ENCODE measurements at places on chromosomes 4 and X. TPM values are rescaled to one million over a fixed set of nuclear protein-coding genes. Genes with fewer than 3 reads are reported as not detected.
A peak's percentile ranks its signal among the peaks of the same experiment; 100 is the strongest.

- H3K27ac ChIP-seq, result no peak overlapping the region
- H3K27me3 ChIP-seq, result no peaks in the 10 kb centered on the region
- H3K36me3 ChIP-seq, result no peaks in the 10 kb centered on the region
Measured at GRCh38 chrX:39969099-39969818, 128.5 kb downstream of the BCOR start.

GRCh38 chr4:108445716-108446115 lies 174.7 kb upstream of the RPL34 start:
- no peak overlapping the region for H3K4me3 ChIP-seq
- H3K27ac ChIP-seq, result no peak overlapping the region
- H3K36me3 ChIP-seq, result no peaks in the 10 kb centered on the region

DNA sequence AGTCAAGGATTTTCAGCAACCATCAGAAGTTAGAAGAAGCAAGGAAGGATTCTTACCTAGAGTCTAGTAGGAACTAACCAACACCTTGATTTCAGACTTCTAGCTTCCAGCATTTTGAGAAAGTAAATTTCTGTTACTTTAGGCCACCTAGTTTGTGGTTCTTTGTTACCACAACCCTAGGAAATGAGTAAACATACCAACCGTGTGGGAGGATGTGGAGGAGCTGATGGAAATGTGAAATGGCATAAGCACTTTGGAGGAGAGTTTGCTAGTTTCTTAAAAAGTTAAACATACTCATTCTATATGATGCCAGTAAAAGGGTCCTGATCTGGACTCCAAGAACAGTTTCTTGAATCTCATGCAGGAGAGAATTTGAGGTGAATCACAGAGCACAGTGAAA lies 679.4 kb downstream of the PDHA2 start:
- no peaks in the 10 kb centered on the region for H3K4me1 ChIP-seq
- H3K27ac ChIP-seq, result no peak overlapping the region
- no peak overlapping the region for H3K4me3 ChIP-seq
- H3K27me3 ChIP-seq, result no peaks in the 10 kb centered on the region
- no peak for DNase-seq

GRCh38 chr4:182922501-182923284 lies 5.5 kb upstream of the DCTD start:
- no peaks in the 10 kb centered on the region for H3K4me1 ChIP-seq
- no peak for DNase-seq
- H3K27ac ChIP-seq, result no peak overlapping the region
- no peaks in the 10 kb centered on the region for H3K36me3 ChIP-seq

GRCh38 chrX:122934131-122934530 lies 249.9 kb upstream of the GRIA3 start:
- DNase-seq, result no peak
- H3K36me3 ChIP-seq, result no peaks in the 10 kb centered on the region
- no peak overlapping the region for H3K4me3 ChIP-seq
- H3K27ac ChIP-seq, result no peak overlapping the region

GRCh38 chrX:920234-920799 lies 289.7 kb downstream of the SHOX start:
- no peaks in the 10 kb centered on the region for H3K27me3 ChIP-seq
- no peak overlapping the region for H3K27ac ChIP-seq
- DNase-seq, result no peak
- no peaks in the 10 kb centered on the region for H3K4me1 ChIP-seq
- H3K4me3 ChIP-seq, result no peak overlapping the region

- H3K4me3 ChIP-seq, result no peak overlapping the region
- H3K36me3 ChIP-seq, result peaks cover 3% of the 10 kb centered on the region
- H3K27ac ChIP-seq, result no peak overlapping the region
- no peaks in the 10 kb centered on the region for H3K4me1 ChIP-seq
- no peak for DNase-seq
- no peaks in the 10 kb centered on the region for H3K27me3 ChIP-seq
Measured at GRCh38 chr4:39237179-39237578, 54.9 kb downstream of the WDR19 start.

DNA sequence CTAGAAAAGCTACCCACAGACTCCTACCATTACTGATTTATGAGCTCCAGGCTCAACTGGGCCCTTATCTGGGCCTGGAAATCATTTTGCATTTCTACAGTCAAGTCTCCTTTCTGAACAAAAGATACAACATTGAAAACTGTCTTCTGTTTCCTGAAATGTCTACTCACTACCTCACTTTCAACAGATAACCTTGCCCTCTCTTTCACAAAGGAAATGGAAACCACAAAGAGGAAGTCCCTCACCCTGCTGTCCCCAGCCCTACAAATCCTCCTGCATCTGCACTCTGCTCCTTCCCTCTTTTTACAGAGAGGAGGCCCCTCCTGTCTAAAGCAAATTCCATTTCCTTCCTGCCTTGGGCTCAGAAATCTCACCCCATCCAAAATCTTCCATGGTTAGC lies 24.8 kb upstream of the CYBB start:
- no peak overlapping the region for H3K4me3 ChIP-seq
- H3K27me3 ChIP-seq, result no peaks in the 10 kb centered on the region
- no peaks in the 10 kb centered on the region for H3K4me1 ChIP-seq
- H3K27ac ChIP-seq, result no peak overlapping the region
- no peak for DNase-seq

- no peak for DNase-seq
- H3K4me1 ChIP-seq, result no peaks in the 10 kb centered on the region
- no peak overlapping the region for H3K4me3 ChIP-seq
- H3K36me3 ChIP-seq, result no peaks in the 10 kb centered on the region
- no peaks in the 10 kb centered on the region for H3K27me3 ChIP-seq
Measured at GRCh38 chr4:145489556-145489955, 7.9 kb downstream of the SMAD1 start.

DNA sequence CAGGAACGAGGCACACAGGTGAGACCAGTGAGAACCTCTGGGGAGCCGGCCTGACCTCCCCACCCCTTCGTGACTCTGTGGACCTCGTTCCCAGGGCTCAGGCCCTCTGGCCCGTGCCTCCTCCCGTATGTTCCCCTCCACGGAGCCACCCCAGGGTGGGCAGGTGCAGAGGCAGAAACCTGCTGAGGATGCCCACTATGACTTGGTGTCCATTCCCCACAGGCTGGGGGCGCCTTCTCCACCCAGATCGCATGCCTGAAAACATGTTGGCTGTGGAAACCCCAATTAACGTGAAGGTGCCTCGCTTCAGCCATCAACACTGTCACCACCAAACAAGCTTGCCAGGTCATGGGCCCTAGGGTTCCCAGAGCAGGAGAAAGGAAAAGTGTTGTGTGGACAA lies 27.0 kb downstream of the BLOC1S4 start:
- no peaks in the 10 kb centered on the region for H3K4me1 ChIP-seq
- no peak overlapping the region for H3K4me3 ChIP-seq
- no peak for DNase-seq
- H3K36me3 ChIP-seq, result no peaks in the 10 kb centered on the region

GRCh38 chrX:109886122-109886761 lies 116.7 kb upstream of the TMEM164 start:
- H3K27ac ChIP-seq, result no peak overlapping the region
- no peaks in the 10 kb centered on the region for H3K36me3 ChIP-seq
- H3K4me1 ChIP-seq, result no peaks in the 10 kb centered on the region
- no peak overlapping the region for H3K4me3 ChIP-seq
- peak; percentile 44 for DNase-seq

DNA sequence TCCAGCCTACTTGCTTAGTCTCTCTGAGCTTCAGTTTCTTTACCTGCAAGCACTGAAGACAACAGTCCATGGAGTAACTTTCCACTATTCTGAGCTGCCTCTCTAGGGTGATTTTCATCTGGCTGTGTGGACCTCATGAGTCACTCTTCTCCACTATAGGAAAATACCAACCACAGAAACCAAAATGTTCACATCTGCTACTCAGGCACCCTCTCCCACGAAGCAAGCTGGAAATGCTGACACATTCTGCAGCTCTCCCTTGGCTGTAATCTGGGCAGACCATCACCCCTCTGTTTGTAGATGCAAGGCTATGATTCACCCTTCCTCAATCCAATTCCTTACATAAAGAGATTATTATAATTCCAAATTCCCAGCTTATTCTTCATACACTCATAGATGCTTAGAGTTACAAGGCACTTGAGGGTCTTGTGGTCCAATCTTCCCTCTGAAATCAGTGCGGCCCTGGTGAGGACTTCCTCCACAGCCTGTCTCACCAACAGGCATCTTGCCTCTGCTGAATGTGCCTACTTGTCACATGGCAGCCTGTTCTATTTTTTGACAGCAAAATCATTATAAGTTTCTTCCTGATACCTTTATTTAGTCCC lies 97.0 kb upstream of the LNX1 start:
- no peaks in the 10 kb centered on the region for H3K36me3 ChIP-seq
- H3K4me1 ChIP-seq, result no peaks in the 10 kb centered on the region

DNA sequence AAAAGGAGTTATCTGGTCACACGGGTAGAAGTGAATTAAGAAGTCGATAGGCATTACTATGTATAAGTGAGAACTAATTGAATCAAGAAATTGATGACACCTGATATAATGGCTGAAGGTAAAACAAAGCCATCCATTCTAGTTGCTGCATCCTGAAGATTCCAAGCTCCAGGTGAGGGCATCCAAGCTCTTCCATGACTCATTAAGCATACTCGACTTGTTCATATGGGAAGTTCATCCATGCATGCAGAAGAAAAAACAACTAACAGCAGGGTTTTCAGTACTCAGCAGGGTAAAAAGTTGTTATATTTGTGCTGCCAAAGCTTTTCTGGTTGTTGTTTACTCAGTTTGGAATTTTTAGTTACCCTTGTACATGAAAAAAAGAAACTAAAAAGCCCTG lies 508.0 kb upstream of the CXorf51A start:
- no peak overlapping the region for H3K4me3 ChIP-seq
- DNase-seq, result no peak
- H3K36me3 ChIP-seq, result no peaks in the 10 kb centered on the region

DNA sequence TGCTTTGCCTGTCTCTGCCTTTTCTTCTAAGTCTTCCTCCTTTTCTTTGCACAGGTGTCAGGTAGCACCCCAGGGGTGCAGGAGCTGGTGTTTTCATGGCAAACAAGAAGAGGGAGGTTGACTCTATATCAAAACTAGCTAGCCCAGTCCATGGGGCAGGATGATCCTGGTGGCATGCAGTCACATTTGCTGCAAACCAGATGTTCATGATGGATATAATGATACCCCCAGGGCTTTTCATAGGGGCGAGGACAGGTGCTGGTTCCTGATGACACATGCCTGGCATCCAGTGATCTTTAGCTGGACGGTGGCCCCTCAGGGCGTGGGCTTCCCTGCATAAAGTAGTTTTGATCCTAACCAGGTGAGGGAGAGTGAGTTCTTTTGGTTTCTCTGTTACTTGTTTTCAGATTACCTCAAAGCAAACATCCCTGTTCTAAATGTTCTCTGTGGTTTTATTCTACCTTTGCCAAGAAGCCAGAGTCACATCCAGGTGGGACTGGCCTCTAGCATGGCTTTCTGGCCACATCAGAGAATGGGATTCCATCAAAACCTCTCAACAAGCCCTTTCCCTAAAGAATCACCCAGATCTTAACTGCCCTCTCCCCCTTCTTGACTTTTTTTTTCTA lies 11.2 kb upstream of the UBA6 start:
- H3K36me3 ChIP-seq, result no peaks in the 10 kb centered on the region
- H3K4me3 ChIP-seq, result no peak overlapping the region
- DNase-seq, result no peak
- peaks cover 12% of the 10 kb centered on the region for H3K4me1 ChIP-seq
- H3K27ac ChIP-seq, result no peak overlapping the region

DNA sequence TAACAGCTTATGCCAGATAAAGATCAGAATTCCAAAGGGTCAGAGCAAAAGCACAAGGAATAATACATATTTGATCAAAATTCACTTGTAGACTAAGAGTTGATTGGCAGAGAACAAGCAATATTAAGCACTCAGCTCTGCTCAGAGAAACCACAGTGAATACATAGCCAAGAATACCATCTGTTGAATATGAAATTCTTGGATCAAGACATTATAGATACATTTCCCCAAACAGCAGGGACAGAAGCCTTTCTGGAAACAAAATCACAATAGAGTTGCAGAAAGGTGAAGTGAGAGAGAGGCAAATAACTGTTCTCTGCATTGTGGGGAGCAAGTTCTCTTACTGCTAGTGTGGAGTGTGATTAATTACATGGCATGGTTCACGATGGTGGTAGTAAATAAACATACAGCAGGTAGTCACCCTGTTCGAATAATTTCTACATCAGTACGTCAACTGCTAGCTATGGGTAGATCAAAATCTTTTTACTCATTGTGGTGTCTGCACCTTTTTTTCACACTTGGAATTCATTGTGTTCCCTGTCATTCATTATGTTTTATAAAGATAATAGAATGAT lies 366.7 kb downstream of the PCDH7 start:
- no peaks in the 10 kb centered on the region for H3K4me1 ChIP-seq

DNA sequence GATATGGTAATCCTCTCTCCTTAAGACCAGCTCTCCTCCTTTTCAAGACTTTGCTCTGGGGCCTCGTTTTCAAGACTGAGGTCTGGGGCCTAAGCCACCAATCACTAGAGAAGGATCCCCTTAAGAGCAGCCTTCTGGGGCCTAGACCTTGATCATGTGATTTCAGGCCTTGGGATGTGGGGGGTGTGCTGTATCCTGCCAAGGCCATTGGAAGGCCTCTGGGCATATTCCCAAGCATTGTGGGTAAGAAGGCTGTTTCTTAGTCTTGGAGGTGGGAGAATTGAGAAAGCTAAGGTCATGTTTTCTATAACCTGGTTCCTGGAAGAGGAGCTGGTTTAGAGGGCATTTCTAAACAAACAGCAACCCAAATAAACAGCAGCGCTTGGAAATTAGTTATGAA lies 12.1 kb downstream of the TMEM164 start:
- no peak for DNase-seq
- H3K4me3 ChIP-seq, result no peak overlapping the region
- H3K27ac ChIP-seq, result no peak overlapping the region
- H3K4me1 ChIP-seq, result no peaks in the 10 kb centered on the region
- no peaks in the 10 kb centered on the region for H3K36me3 ChIP-seq

- H3K4me3 ChIP-seq, result no peak overlapping the region
- no peak overlapping the region for H3K27ac ChIP-seq
- no peaks in the 10 kb centered on the region for H3K27me3 ChIP-seq
- peaks cover 8% of the 10 kb centered on the region for H3K4me1 ChIP-seq
- no peak for DNase-seq
Measured at GRCh38 chrX:39900777-39901170, 197.0 kb downstream of the BCOR start.

DNA sequence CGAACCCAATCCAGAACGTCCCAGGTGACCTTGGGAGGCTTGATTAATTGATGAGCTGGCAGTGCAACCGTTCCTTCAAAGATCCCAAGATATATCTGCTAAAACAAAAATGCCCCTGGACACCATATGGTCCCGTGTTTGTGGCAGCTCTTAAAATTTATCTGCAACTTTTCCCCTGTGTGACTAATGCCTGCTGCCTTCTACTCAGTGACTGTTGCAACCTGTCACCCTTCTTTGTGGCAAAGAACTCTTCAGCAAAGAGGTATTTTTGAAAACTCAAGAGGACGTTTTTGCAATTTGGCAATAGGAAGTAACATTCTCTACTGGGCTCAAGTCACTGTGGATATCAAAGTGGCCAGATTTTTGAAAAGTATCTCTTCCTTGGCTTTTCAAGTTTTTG lies 75.8 kb upstream of the SOD3 start:
- no peaks in the 10 kb centered on the region for H3K36me3 ChIP-seq
- H3K4me3 ChIP-seq, result no peak overlapping the region
- H3K27ac ChIP-seq, result no peak overlapping the region
- peaks cover 12% of the 10 kb centered on the region for H3K4me1 ChIP-seq
- no peak for DNase-seq
- H3K27me3 ChIP-seq, result no peaks in the 10 kb centered on the region

TRIM75 gene
- total RNA-seq, result not detected

NKX1-1 gene
- not detected for total RNA-seq

DGAT2L6 gene
- not detected for total RNA-seq

CXCL3 gene
- total RNA-seq, result 5.2 TPM

MAGEA4 gene
- total RNA-seq, result 0.27 TPM

UGT2B15 gene
- total RNA-seq, result not detected

STPG2 gene
- total RNA-seq, result not detected

PAGE2 gene
- not detected for total RNA-seq

ENPP6 gene
- 0.23 TPM for total RNA-seq

TMEM271 gene
- total RNA-seq, result not detected

All from H1 (cell line).